Smooth muscle cell of the brain vasculature (primary cell): ENCODE measurements at places on chromosomes 1 and 21.

GRCh38 chr1:156063997-156064285 is 3.0 kb downstream of the RAB25 start:
- no peak for DNase-seq

- no peak for DNase-seq
Observed at GRCh38 chr1:235077163-235077540, 51.5 kb downstream of the TOMM20 start.

GRCh38 chr1:119556423-119556822 is 49.4 kb downstream of the HSD3B1 start:
- no peak for DNase-seq

DNA sequence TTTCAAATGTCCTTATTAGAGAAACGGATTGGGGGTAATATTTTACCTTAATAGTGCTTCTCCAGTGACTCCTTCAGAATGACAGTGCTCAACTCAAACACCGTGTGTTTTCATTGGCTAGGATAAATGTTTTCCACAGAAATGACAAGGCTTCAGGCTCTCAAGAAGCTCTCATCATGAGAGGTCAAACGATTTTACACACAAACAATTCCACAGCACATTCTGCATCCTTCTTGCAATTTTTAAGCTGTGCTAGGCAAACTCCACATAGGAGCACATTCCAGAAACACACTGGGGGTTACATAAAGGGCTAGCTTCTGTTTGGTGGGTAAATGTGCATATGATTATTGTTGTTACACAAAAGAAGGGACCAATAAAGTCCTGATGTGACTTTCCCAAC is 75.5 kb upstream of the IPO9 start:
- DNase-seq = no peak

GRCh38 chr1:3356827-3357460 is 97.5 kb upstream of the ARHGEF16 start:
- DNase-seq = no peak

GRCh38 chr1:205689479-205689878 is 9.2 kb upstream of the SLC45A3 start:
- no peak for DNase-seq

DNA sequence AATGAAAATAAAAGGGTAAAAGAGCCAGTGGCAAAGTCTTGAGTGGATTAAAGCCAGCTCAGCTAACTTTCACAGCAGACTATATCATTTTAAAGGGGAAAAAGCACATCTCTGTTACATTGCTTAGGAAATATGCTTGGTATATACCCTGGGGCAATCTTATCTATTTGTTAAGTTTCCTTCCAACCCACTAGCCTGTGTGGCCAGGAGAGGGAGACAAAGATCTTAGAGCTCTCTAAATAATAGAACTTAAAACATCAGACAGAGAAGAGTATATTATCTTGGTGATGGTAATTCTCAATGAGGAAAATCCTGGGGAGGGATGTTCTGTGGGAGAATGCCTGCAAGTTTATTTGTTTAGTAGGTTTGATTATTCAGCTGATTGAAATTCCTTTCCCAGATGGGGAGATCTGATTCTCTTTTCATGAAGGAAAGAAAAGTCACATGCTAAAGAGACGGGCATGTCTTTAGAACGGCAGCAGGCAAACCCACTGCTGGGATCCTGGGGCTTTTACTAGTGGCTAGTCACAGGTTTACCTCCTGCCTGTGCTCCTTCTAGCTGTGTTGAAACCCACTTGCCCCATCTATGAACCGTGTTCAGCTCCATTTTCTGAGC is 3.6 kb downstream of the KCNE2 start:
- DNase-seq = peak; percentile 59

GRCh38 chr1:78156805-78157521 is 111.2 kb downstream of the GIPC2 start:
- DNase-seq = no peak
